Neural cell (in vitro differentiated cells): ENCODE measurements at places on chromosomes 2 and 18. TPM values are rescaled to one million over a fixed set of nuclear protein-coding genes. Genes with fewer than 3 reads are reported as not detected.

The MSH6 gene
- polyA plus RNA-seq = 48.5 and 60.3 TPM in 2 replicates

The ACYP2 gene
- 42.9 and 48.2 TPM in 2 replicates for polyA plus RNA-seq

The ANKRD53 gene
- polyA plus RNA-seq = not detected in 2 replicates

The POMC gene
- polyA plus RNA-seq = not detected in 2 replicates

The FARSB gene
- 15.2 and 15.3 TPM in 2 replicates for polyA plus RNA-seq

The LOXHD1 gene
- not detected in 2 replicates for polyA plus RNA-seq

The GREB1L gene
- polyA plus RNA-seq = 23.3 and 24.2 TPM in 2 replicates

The CYP26B1 gene
- 0.56 and 0.83 TPM in 2 replicates for polyA plus RNA-seq

The VPS4B gene
- 25.6 and 30.5 TPM in 2 replicates for polyA plus RNA-seq
